ENCODE measurements at places on chromosomes 6 and 20.

DNA sequence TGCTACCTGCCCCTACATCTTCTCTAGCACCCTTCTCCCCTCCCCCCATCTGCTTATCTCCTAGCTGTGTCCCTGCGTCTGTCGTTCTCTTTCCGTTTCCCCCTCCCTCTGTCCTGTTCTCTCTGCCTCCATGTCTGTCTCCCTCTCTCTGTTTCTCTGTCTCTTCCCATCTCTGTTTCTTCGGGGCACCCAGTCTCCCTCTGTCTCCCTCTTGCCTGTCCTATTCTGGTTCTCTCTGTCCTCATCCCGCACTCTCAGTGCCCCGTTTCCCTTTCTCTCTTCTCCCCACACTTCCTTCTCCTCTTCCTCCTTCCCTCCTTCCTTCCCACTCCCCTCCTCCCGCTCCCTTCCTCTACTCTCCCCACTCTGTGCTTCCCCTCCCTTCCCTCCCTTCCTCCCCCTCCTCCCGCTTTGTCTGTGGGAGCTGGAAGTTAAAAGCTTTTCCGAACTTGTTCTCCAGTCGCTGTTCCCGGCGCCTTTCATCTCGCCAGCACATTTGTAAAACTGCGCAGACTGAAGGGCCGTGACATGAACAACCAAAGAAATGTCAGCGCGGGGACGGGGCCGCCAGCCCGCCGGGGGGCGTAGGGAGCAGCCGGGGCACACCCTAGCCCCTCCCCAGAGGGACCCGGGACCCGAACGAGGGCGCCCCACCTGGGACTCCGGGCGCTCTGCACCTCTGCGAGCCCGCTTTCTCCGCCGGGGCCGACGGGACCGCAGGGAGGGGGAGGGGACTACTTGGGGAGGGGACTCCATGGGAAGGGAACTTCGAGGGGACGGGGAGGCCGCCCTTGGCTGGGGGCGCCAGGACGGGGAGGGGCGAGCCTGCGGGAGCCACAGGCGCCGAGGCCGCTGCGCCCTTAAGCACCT is 4.0 kb upstream of the CDH22 start:
- DNase-seq = no peak

DNA sequence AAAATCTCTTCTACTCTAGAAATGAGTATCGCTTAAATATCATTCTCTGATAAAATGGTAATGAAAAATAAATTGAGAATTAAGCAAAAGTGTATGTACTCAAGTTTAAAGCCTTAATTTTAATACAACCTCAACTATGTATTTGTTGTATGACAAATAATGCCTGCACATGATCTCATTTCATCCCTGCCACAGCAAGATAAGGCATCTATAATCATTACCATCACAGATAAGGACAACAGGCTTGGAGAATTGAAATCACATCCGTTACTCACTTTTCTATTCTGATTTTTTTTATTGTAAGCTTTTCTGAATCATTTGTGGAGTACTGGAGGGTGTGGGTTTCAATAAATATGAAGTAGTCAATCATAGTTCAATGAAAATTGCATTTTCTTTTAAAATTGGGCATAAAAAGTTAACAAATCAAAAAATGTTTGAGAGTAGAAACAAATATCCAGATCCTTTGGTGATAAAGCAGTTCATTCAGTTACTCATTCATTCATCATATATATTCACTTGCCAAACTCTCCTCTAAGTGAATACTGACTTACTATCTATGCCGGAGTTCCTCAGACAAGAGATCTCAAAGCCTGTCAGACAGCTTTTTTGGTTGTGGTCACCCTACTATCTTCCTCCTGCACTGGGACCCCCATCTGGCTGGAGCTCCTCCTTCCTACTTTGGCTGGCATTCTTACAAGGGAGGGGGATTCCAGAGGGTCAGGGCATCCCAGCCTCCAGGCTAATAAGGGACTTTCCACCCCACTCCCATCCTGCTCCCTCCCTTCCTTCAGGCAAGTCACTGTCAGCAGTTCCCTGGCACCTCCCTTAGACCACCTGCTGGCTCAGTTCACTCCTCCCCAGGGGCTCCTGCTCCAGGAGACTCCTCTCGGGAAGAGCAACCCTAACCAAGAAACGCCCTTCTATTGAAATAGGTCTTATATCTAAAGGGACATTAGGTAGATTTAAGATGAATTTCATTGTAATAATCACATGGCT is 118.6 kb downstream of the OGFRL1 start:
- no peak for DNase-seq

GRCh38 chr6:42791706-42792320 is 10.0 kb downstream of the BICRAL start:
- peak; percentile 24 for DNase-seq

DNA sequence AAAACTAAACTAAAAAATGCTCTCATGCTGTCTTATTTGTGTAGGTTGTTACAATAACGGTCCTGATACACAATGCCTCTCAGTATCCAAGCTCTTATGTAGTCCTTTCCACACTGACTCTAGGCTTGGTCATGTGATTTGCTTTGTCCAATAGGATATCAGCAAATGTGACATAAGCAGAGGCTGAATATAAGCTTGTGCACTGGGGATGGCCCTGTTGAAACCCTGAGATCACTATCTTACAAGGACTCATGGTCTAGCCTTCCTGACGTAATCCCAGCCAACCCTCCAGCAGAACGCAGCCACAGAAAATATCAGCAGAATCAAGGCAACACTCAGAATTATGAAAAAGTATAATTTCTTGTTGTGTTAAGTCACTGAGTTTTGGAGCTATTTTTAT is 145.1 kb upstream of the CCN2 start:
- DNase-seq = no peak

- DNase-seq = peak; percentile 18
These were observed 46.9 kb upstream of the BACH2 start for GRCh38 chr6:90343576-90343975.
